Stimulated activated CD4-positive, alpha-beta T cell treated with anti-CD3 and anti-CD28 coated beads, Interleukin-15, amount 100 ng/mL, for 1 hour (primary cell): ENCODE measurements at places on chromosomes 7 and 10.

DNA sequence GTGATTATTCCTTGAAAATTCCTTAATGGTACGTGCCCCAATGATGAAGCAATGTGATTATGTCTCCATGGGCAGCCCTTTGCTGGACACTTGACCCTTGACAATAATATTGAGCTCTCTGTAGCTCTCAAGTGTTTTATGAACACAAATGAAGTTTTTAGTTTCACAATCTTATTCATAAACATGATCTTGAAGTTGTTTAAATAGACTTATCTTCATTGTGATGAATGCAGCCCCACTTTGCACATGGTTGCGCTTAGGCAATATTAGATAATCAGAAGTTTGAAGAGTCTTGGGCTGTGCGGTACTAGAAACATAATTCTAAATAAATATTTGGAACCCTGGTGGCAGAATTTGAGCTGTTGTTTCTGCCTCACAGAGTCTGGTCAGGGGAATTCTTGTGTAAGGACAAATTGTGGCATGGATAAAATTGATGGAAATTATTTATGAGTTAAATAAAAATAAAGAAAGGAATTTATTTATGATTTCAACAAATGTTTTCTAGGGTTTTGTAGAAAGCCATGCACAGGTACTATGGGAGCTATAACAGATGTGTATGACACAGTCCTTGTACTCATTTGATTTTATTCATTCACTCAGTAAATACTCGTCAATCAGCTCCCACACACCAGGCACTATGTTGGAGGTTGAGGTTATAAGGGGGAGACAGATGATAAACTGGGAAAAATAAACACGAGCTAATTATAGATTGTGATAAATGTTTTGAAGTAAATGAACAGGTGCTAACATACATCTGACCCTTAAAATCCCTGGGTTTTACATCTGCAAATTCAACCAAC is 217.9 kb downstream of the GALNT17 start:
- no peak for DNase-seq

DNA sequence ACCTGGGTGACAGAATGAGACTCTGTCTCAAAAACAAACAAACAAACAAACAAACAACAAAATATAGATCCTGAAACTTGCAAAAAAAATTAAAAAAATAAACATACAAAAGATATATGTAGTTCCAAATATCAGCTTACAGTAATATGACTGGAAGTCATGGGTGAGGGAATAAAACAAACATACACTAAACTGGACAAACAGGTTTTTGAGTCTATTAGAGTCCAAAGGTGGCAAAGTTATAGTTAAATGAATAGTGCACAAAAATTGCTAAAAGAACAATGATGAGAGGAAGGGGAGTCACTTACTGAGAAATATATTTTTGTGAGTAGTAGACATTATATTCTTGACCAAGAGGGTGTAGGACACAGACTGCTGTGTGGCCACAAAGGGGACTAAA is 16.7 kb upstream of the RSBN1L start:
- DNase-seq, result no peak

DNA sequence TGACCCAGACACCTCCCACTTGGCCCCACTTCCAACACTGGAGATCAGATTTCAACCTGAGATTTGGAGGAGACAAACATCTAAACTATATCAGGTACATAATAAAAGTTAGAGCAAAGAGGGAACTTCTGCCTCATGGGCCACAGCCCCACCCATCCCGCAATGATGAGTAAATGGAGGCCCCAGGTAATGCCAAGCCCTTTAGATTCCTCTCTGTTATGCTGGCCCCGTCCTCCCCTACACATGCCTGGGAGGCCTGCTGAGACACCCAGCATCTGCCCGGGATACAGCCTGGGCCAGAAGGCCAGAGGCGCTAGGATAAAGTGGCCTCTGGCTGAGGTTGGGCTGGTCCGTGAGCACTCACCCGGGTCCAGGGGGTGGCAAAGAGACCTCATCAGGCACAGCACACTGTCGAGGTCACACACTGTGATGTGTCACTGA is 185.5 kb upstream of the SH2B2 start:
- DNase-seq, result no peak

- no peak for DNase-seq
These were observed 171.9 kb upstream of the CACNA2D1 start for GRCh38 chr7:82615527-82615926.

- DNase-seq, result no peak
These were observed 107.4 kb downstream of the LHPP start for GRCh38 chr10:124568848-124569622.

DNA sequence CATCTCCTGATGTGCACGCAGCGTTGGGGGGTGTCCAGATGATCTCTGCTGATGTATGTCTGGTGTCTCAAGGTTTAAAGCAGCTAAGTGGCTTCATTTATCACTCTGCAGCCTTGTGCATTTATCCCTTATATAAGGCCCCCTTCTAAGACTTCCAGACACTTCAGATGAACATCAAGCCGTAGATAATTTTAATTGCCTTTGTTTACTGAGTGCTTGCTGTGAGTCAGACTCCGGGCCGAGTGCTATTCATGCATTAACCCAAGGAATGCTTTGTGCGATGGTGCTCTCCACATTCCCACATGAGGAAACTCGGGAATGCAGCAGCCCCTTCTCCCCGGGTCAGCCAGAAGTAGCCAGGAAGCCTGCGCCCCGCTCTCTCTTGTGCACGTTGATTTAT is 328.6 kb upstream of the COBL start:
- DNase-seq, result no peak

DNA sequence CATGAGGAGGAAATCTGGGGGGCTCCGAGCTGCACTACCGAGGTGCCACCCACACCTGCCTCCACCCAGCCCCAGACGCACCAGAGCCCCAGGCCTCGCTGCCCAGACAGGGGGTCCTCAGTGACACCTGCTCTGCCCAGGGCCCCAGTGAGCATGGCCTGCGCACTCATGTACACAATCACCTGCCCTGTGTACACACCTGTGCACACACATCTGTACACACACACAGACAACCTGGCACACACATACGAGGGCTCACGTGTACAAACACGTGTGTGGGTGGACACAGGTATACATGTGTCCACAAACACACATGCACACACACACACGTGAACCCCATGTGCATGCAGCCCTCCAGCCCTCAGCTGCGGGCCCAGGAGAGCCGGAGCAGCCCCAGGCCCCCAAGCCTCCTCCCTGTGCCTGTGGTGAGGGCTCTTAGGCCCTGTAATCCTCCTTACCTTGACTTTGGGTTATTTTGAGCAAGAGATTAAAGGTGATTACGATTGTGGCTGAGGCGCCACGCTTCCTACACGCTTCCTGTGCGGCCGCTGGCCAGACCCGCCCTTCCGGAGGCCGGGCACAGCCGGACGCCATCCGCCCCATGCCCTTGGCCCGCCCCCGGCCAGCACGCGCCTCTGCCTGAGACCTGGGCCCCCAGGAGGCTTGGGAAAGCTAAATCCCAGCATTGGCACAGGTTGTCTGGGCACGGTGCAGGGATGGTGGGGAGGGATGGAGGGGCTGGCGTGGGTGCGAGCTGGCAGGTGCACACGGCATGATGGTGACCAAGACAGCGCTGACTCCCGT is 71.9 kb downstream of the ELFN1 start:
- DNase-seq, result no peak

GRCh38 chr10:120456143-120456625 is 843 bp upstream of the PLPP4 start:
- no peak for DNase-seq

- DNase-seq, result no peak
These were observed 20.1 kb downstream of the P4HA1 start for GRCh38 chr10:73076360-73077183.

GRCh38 chr10:87659571-87660483 is at the start of gene PAPSS2:
Gene PAPSS2 (plus strand): TSS chr10:87659878. CDS start chr10:87659982, 104 bp downstream.
- peak; percentile 10 for DNase-seq

DNA sequence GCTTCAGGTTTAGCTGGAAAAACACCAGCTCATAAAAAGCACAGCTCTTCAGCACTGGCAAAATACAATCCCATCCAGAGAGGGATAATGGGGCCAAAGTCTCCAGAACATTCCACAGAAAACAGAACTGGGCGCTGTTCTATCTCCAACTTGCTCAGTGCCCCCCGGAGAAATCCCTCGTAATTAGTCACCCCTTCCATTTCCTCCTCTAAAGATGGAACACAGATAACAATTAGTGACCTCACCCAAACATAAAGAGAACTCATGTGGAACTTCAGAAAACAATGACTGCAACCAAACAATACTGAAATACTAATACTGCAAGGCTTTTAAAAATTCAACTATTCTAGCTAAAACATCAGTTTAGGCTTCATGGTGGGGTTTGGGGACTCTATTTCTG is 46.3 kb downstream of the KIAA1549 start:
- DNase-seq, result no peak

- no peak for DNase-seq
These were observed 108.9 kb downstream of the DNAH11 start for GRCh38 chr7:21651697-21652096.

- DNase-seq, result no peak
These were observed 844.9 kb upstream of the PHF14 start for GRCh38 chr7:10128748-10129147.

DNA sequence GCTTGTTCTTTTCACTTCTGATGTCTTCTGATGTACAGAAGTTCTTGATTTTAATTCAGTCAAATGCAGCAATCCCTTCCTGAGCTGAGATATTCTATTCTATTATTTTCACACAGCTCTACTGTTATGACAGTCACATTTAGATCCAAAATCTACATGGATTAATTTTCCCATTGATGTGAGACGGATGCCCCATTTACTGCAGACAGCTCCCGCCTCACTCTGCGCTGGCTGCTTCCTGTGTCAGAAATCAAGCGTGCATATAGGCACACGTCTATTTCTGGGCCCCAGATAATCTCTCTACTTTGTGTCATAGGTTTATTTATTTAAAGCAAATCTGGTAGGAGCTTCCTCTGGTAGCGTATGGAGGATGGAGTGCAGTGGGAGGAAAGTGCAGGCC is 6.7 kb downstream of the BNIP3 start:
- DNase-seq, result no peak

GRCh38 chr7:96637522-96637921 is 72.1 kb downstream of the SEM1 start:
- no peak for DNase-seq

- DNase-seq, result no peak
These were observed 54.2 kb upstream of the FRMD4A start for GRCh38 chr10:14384915-14385314.

- no peak for DNase-seq
These were observed 799 bp downstream of the VAX1 start for GRCh38 chr10:117137031-117137910.

DNA sequence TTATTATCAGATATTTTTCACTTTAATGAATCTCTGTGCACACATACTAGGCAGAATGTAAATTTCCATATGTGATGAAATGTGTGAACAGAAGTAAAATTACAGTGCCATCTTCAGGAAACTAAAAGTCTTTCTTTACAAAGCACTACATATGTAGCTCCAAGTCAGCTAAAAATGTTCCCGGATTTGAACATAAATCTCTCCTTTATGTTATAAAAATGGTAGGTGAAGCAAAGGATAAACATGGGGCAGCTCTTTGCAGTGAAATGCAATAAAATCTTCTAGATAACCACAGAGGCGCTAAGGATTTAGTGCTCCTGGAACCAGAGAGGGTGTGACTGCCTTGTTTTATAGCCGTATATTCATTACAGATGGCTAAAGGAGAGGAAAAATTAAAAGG is 104.9 kb upstream of the C7orf33 start:
- no peak for DNase-seq

DNA sequence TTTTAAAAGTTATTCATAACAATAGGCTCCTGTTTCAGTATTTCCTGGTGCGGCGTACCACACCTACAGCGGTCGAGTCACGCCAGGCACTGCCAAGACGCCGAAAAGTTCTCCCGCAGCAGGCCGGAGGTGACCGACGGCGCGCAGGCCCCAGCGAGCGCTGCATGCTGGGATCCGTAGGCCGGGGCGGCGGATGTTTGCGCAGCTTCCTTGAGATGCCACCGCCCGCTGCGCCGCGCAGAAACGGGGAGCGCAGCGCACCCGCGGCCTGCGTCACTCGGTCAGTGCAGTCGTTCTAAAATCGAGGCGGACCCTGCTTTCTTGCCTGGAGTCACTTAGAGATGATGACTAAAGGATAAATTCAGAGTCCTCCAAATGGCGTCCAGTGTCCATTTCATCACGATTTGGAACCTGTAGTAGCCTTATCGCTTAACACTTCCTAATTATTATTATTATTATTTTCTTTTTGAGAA is 1.3 kb upstream of the KIF11 start:
- DNase-seq, result peak; percentile 79

DNA sequence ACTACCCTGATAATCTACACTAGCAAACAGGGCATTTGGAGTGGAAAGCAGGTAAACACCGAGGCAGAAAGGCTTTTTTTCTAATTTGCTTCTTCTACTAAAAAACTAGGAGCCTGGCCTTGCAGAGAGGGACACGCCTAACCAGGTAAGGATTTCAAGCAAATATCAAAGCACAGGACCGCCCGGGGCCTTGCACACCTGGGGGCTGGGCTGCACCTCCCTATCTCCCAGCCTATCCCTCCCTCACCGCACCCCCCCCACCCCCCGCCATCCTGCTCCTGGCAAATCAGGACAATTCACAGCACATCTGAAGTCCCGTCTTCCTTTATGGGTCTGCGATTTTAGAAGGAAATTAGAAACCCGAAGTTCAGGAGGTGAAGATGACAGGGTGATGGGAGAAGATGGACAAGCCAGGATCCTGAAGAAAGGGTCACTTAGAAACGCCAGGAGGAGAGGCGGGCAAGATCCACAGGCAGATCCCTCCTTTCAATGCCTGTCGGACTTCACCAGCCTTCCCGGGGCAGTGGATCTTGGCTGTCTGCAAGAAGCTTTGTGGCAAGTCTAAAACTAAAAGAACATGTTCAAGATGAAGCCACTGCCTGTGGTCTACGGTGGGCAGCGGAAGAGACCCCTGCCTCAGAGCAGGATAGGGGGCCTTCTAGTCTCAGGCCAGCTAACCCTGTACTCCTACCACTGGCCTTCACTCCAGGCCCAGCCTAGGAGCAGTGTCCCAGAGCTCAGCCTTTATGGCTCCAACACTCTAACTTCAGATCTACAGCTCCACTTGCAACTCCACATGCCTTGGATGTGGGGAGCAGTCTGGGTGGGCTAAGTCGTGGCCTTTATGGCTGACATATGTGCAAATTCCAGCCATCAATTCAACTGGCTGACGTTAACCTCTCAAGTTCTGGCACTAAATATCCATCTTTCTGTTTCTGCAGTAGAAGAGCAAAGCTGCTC is 43.9 kb downstream of the TNS3 start:
- no peak for DNase-seq

DNA sequence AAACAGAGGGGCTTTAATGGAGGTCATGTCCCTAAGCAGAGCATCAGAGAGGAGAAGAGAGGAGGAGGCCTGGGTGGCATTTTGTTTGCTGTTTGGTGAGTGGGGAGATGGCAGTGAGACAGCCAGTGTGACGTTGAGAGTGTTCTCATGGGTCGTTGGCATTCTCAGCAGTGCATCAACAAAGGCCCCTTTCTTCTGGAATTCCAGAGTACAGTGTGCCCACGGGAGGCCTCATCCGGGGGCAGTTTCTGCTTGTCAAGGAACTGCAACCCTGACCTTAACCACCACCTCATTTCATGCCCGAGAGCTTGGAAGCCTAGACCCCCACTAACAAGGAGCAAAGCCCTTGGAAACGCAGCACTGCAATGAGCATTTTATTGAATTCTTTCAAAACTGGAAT is 92.9 kb downstream of the CELF2 start:
- no peak for DNase-seq
